Activated naive CD8-positive, alpha-beta T cell treated with anti-CD3 and anti-CD28 coated beads, Interleukin-2, amount 10 ng/mL, durations not matched to agents 7 days and 5 days (primary cell): ENCODE measurements at places on chromosomes 4 and X.

DNA sequence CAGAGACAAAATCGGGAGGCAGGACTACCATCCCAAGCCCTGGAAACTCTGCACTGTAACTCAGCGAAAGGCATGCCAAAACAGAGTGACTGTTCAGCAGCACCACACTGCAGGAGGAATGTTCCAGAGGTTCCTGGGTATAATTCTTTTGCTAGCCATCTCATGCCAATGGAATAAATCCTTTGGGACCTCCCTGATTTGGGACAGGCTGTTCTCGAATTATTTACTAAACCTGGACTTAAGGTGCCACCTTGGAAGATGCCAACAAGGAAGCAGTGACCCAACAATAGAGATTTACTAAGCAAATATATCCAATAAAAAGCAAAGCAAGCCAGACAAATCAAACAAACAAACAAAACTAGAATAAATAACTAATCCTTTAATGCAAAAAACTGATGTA lies 9.3 kb downstream of the AADAT start:
- no peak for DNase-seq

- DNase-seq = no peak
Observed at GRCh38 chr4:115054836-115055235, 58.6 kb downstream of the NDST4 start.

DNA sequence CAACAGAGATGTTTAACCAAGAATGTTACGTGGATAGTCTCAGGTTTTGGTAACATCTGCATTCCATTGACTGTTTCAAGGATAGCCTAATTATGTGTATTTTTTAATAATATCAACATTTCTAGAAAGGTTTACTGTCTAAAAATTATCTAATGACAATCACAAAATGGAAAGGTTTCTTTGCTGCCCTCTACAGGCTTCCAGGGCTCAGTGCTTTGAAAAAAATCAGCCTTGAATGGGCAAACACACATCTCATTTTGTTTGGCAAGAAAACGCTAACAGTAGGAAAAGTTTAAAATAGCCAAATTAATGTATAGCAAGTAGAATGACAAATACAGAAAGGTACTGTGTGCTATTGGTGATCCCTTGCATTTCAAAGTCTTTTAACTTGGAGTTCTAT lies 223.4 kb upstream of the PRPS2 start:
- DNase-seq = no peak

GRCh38 chr4:24428850-24429249 lies 155.5 kb downstream of the DHX15 start:
- DNase-seq = no peak

- no peak for DNase-seq
Observed at GRCh38 chrX:135086197-135086854, 34.0 kb downstream of the ETDB start.

DNA sequence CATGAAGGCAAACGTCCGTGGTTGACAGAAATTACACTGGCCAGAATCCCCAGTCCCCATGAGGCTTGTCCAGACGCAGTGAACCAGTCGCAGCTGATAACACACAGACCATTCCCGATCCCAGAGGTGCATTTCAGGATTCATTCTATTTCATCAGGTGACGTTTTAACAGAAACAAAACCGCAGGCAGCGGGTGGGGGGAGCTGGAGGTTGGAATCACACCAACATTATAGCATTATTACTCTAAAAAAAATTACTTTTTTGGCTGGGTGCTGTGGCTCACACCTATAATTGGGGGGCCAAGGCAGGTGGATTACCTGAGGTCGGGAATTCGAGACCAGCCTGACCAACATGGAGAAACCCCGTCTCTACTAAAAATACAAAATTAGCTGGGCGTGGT lies 25.2 kb downstream of the NOP14 start:
- peak; percentile 10 for DNase-seq

- no peak for DNase-seq
Observed at GRCh38 chr4:138512756-138513155, 270.6 kb upstream of the SLC7A11 start.

GRCh38 chr4:138275216-138275615 lies 33.1 kb upstream of the SLC7A11 start:
- DNase-seq = no peak

GRCh38 chrX:25039036-25039435 lies 23.3 kb upstream of the ARX start:
- DNase-seq = no peak

GRCh38 chr4:110869114-110869513 lies 246.2 kb upstream of the PITX2 start:
- DNase-seq = no peak

DNA sequence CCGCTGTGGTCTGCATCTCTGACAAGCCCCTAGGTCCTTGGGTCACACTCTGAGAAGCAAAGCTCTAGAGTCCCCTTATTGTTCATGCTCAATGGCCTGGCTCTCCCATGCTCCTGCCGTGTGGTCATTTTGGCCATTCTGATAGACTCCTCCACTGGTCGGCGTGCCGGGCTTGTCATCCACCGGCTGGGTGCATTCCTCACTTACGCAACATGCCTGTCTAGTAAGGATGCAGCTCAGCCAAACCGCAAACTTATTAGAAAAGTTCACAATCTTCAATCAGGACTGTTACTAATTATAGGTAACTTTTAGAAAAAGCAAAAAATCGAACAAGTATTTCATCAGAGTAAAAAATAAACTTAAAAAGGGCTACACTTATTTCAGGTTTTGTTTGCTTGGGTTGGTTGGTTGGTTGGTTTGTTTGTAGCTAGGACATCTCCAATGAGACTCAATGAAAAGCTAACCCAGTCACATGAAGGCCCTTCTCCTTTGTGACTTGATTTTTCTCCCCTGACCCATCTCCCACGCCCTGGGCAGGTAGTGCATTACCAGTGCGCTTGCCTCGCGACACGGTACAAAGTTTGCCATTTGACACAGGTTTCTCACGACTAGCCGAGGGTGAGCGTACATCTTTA lies 41.0 kb downstream of the IRF2 start:
- no peak for DNase-seq

DNA sequence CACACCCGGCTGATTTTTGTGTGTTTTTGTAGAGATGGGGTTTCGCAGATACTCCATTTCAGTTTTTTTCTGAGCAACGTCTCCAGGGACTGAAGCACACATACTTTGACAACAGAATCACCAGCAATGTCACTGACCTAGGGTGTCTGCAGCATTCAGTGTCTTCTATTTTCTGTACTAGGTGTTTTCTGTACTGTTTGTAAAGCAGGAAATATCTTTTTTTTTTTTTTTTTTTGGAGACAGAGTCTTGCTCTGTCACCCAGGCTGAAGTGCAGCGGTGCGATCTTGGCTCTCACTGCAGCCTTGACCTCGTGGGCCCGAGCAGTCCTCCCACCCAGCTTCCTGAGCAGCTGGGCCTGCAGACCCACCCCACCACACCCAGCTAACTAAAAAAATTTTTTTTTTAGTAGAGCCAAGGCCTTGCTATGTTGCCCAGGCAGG lies 8.9 kb downstream of the ADD1 start:
- DNase-seq = no peak

DNA sequence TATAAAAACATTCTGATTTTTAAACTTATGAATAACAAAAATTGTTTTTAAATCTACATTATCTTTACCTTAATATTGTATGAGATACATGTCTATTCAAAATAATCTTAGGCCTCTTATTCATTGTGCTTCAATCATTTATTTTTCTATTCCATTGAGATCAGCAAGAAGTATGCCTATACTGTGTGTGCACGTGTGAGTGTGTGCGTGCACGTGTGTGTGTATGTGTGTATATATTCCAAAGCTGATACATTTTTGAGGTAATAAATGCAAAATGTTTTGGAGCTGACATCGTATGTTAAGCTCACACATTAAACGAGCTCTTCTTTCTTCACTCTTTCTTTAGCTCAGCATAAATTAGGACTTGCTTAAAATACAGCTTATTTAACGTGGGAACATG lies 1701.2 kb upstream of the PCDH10 start:
- no peak for DNase-seq

DNA sequence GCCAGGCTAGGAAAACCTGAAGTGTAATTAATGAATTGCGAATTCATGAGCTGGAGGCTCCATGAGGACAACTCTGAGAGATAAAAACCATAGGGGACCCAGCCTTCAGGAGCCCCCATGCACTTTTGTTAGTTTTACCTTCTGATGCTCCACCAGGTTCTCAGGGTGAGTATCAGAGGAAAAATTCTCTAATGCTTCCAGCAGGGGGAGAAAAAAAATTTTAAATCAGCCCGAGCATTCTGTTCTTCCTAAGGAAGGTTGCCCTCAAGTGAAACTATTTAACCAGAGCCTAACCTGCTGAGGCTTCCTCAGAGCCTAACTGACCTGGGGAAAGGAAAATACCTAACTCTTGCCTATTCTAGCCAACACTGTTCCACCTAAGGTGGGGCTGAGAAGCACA lies 552.6 kb downstream of the PPARGC1A start:
- no peak for DNase-seq

DNA sequence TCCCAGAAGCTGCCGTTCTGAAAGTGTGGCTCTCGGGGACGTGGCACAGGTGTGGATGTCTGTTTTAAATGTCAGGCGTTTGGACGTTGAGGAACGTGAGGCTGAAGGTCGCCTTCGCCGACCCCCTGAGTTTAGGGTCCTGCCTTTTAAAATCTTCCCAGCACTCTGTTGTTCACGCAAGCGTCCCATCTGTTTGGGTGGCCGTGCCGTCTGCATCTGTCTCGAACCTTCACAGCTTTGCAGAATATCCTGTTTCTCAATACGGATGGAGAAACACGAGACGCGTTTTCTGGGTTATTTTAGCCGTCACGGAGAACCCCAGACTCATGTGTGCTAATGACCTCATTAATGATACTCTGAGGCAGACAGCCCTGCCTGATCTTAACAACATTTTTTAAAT lies 31.5 kb downstream of the SHOX start:
- DNase-seq = no peak

- DNase-seq = peak; percentile 67
Observed at GRCh38 chrX:40099055-40099958, 1.5 kb upstream of the BCOR start.
